ENCODE measurements at places on chromosomes 5 and 9. TPM values are rescaled to one million over a fixed set of nuclear protein-coding genes. Genes with fewer than 3 reads are reported as not detected.

CBY3 gene
- not detected for total RNA-seq

SPINK6 gene
- total RNA-seq = not detected

SLC6A3 gene
- total RNA-seq = 0.09 TPM

MARCOL gene
- not detected for total RNA-seq

LHX3 gene
- total RNA-seq = 0.09 TPM

BTNL9 gene
- total RNA-seq = 0.83 TPM

FXN gene
- 29.8 TPM for total RNA-seq

HAND1 gene
- total RNA-seq = 0.12 TPM

ZNF474 gene
- total RNA-seq = 0.22 TPM

PAX5 gene
- not detected for total RNA-seq

Data from A549 treated with CORT108297 at 1 μM for 4 hours (cell line).